KBM-7 (cell line): ENCODE measurements at places on chromosomes 7 and 10.

GRCh38 chr7:44921607-44922350, 36.4 kb upstream of the PURB start:
- peak; percentile 84 for DNase-seq

- DNase-seq = no peak
These were observed 682.0 kb upstream of the FOXK1 start for GRCh38 chr7:4000139-4000538.

GRCh38 chr10:94292434-94293090, 70.2 kb downstream of the NOC3L start:
- DNase-seq = peak; percentile 61

- no peak for DNase-seq
These were observed 25.5 kb downstream of the RAMP3 start for GRCh38 chr7:45182856-45183710.

- DNase-seq = no peak
These were observed 85.2 kb downstream of the CHST15 start for GRCh38 chr10:124008187-124008586.

DNA sequence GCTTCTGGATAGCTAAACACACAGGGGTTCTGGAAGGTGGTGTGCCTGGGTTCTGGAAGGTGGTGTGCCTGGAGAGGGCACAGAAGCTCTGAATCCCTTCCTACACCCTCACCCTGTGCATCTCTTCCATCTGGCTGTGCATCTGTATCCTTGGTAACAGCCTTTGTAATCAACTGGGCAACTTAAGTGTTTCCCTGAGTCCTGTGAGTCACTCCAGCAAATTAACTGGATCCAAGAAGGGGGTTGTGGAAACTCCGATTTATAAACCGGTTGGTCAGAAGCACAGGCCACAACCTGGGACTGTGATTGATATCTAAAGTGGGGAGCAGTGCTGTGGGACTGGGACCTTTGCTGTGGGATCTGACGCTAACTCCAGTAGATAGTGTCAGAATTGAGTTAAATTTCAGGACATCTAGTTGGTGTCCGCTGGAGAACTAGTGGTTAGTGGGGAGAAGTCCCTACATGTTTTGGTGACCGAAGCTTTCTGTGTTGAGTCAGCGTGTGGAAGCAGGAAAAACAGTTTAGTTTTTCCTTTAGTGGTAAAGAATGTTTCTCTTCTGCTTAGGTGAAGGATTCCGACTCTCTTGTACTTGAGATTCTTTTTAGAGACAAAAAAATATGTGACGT, 228.1 kb downstream of the BMPER start:
- DNase-seq = no peak

DNA sequence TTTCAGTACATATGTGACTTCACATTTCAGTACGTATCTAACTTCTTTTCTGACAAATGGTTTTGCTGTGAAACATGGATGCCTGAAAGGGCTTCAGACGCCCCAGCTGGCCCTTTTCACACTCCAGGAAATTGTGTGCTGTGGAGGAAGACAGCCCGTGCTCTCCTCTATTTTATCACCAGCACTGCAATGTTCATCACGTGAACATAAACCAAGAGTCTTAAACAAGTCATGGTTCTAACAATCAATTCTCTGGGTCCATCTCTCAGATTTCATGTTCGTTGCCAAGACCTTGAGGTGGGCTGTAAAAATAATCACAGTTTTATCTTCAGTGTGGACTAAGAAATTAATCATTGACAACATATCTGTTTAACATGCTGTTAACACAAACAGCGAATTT, 141.2 kb downstream of the WDR37 start:
- no peak for DNase-seq

- peak; percentile 79 for DNase-seq
These were observed 41.8 kb downstream of the BLNK start for GRCh38 chr10:96229568-96230030.

DNA sequence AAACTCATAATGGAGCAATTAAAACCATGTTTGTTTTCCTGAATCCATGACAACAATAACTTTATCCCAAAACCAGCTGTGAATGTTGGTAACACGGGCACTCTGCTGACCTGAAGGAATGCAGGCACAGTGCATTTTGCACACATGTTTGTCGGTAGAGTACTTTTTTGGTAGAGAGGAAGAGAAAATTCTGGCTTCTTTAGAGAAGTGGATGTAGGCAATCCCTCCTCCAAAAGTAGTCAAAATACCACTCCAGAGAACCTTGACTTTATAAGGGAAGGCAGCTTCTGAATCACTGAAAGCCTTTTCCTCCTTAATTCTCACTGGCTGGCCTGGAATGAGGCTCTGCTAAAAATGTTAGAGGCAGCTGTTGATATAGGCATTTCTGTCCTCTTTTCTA, 15.8 kb upstream of the ACTA2 start:
- DNase-seq = no peak

- no peak for DNase-seq
These were observed 20.1 kb downstream of the LRRC20 start for GRCh38 chr10:70362328-70362727.

GRCh38 chr7:73833251-73833919, 2.6 kb downstream of the CLDN4 start:
- DNase-seq = no peak

DNA sequence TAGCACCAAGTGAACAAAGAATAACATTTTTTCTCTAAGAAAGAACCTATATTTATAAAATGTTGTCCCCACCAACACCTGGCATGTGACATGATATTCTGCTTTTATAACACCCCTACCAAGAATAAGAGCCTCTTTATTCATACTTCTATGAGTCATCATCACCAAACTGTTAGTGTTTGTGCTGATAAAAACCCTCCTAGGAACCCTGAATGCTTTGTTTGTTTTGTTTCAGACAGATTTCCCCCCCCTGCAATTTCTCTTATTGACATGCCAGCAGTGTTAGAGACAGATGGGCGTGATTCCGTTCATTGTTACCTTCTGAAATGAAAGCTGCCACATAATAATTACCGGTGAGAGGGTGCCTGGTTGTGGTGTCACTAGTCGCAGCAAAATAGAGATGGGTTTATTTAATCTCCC, 651.1 kb downstream of the SORCS1 start:
- no peak for DNase-seq

DNA sequence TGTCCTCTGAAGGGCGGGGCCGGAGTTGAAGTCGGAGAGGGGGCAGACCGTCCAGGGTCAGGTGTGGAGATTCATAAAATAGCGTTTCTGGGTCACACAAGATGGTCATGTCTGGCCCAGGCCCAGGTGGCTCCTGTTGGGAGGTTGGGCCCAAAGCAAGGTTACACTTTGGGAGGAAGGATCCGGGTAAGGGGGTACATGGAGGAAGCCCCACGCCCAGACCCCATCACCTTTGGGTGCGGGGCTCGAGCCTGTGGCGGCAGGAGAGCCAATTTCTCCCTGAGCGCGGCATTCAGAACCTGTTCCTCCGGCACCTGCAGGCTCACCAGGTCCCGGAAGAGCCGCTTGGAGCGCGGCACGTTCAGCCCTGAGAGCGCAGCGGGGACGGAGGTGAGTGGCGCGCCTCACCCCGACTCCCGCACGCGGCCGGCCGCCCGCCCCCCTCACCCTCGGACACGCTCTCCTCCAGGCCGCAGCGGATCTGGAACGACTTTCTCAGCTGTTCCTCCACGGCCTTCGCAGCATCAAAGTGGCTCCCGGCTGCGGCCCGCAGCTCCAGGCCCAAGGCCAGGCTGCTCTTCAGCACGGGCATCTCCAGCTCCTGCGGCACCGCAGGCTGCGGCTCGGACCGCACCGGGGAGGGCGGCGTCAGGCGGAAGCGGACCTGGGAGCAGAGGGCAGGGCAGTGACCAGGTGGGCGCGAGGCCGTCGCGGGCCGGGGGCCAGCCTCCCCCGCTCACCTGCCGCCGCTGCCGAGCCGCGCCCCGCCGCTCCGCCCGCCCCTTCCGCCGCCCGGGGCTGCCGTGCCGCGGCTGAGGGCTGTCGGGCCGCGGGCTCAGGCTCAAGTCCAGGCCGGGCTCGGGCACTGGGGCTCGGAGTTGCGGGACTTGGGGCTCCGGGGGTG, 644 bp downstream of the PPP1R35 start:
- DNase-seq = peak; percentile 34

DNA sequence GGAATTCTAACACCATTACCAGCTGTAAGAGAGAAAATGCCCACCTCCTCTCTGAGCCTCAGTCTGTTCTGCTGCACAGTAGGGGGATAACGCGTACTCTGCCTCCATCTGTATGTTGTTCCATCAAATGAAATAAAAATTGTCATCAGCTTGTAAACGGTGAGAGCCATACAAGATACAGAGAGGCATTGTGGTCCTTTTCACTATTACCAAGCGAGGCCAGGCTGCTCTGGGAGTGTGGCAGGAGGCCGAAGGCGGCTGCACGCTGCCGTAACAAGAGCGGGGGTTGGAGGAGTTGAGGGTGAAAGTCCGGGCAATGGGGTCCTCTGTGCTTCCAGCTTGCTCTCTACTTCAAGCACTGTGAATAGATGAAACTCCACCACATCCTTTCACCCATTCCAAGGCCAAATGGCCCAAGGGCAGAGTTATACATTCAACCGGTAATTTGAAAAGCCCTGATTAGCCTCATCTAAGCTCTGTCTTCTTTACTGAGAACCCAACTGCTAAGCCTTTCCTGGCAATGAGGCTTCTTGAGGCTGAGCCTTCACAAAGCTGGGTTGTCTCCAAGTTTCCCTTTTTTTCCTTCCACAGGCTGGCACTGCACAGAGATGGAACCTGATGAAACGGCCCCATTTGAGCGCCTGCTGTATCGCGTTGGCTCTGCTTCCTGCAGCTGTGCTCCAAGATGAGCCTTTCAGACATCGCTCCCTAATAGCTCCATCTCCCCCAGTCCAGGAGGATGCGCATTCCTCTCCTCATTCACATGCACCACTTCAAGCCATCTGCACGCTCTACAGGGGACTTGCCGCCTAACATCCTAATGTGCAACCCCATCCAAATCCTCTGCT, 47.2 kb downstream of the PYROXD2 start:
- DNase-seq = no peak

DNA sequence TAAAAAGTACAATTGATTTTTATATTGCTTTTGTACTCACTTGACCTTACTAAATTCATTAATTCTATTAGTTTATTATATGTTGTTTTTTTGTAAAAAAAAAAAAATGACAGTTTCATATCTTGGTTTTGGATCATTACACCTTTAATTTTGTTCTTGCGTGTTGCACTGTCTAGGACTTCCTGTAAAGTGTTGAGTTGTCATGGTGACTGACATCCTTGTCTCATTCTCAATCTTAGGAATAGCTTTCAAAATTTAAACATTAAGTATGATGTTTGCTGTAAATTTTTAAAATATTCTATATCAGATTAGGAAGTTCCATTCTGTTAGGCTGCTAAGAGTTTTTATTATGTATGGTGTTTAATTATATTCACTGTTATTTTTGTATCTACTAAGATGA, 139.1 kb downstream of the ARHGAP12 start:
- DNase-seq = no peak

DNA sequence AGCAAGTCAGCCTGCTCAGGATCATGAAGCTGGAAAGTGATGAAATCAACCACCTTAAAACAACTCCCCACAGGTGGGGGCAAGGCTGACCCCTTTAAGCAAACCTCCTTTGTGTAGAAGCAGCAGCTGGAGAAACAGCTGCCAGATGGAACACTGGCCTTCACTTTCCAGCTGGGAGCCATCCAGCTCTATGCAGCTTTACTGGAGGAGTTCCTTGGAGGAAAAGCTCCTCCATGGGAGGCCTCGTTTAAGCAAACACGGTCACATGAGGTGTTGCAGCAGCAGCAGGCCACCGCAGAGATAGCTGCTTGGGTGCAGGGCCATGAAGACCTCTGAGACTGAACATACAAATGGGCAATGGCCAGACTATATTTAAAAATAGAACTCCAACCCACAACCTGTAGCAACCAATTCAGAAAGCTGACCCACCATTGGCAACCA, 13.0 kb upstream of the DLG5 start:
- DNase-seq = no peak

- DNase-seq = no peak
These were observed 32.5 kb upstream of the FAM133B start for GRCh38 chr7:92622685-92623084.

- no peak for DNase-seq
These were observed 110.1 kb downstream of the CDK14 start for GRCh38 chr7:90706072-90706716.

- DNase-seq = no peak
These were observed 254.2 kb downstream of the MAGI2 start for GRCh38 chr7:79199266-79199665.

- no peak for DNase-seq
These were observed 639.3 kb upstream of the GALNT17 start for GRCh38 chr7:70492625-70493024.

DNA sequence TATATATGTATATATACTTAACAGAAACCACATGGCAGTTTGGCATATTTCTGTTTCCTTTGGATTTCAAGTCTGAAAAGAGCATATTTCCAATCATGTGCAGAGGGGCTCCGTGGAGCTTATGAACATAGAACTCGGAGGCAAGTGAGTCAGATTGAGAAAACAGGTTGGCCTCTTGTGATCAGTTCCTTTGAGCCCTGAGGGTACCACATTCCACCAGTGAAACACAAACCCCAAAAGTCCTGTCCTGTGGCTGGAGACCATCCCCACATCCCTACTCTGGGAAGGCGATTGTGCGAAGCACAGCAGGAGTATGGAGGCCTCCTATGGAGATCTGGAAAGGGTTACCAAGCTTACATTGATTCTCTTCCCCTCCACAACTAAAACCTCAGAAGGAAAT, 196.7 kb upstream of the TMEM72 start:
- DNase-seq = no peak

DNA sequence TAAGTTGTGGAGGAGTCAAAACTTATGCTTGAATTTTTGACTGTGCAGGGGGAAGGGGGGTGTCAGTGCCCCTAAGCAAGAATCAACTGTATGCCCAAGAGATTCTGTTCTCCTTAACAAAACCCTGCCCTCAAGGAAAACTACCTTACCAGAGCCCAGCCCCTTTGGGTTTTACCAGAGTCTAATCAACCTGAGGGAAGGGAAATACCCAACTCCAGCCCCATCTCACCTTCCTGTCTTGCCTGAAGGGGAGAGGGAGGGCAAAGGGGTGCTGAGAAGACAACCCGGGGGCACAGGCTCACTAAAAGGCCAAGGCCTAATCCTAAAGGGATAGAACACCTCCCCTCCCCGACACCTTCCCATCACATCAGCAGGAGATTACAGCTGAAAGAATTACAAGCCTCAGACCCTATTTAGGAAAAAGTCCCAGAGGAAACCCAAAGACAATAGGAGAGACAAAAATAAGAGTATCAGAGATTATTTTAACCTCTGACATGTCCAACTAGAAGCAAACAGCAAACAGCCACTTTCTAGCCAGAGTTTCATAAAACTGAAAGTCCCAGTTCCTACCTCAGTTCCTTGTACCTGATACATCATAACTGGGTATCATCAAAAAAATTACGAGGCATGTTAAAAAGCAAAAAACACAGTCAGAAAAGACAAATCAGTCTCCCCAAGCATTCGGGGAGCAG, 26.8 kb upstream of the C7orf33 start:
- no peak for DNase-seq
